ENCODE measurements at places on chromosomes 5 and 9.

- DNase-seq = peak; percentile 96
Observed at GRCh38 chr9:128339761-128340690, at the start of gene SLC27A4. SLC27A4 (plus strand) TSS chr9:128340527; CDS start chr9:128343133, 2,606 bp downstream.

GRCh38 chr9:128104171-128104618 is 23.3 kb downstream of the PTGES2 start:
- DNase-seq = no peak

GRCh38 chr9:38435521-38435920 is 11.3 kb upstream of the IGFBPL1 start:
- DNase-seq = no peak

DNA sequence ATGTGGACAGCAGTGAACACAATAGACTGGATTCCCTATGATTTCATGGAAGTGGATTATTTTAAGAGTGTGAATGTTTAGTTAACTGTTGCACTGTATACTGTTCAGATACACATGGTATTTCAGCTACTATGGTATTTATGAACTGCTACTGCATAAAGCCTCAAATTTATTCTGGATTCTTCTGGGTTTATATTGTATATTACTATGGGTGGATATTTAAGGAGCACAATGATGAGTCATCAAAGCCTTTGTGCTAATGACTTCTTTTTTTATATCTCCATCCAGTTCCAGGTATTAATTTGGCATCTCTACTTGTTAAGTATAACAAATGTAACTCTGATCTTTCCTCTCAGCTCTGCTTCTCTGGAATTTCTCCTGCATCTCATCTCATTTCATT is 6.8 kb downstream of the KDM4C start:
- no peak for DNase-seq

DNA sequence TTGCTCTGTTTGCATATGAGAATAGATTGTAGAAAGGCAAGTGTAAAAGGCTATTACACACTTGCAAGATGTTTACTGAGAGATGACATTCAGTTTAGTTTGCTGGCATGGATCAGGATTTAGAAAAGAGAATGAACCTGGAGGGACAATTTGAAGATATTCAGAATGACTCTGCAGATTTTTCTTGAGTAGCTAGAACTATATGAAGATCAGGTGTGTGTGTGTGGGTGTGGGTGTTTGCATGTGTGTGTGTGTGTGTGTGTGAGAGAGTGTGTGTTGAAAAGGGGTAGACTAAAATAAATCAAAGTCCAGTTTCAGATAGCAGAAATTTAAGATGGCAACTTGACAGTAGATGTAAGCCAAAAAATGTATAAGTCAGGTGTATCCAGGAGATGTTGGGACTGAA is 74.0 kb upstream of the ANXA1 start:
- no peak for DNase-seq

GRCh38 chr5:146394486-146394885 is 52.6 kb upstream of the TCERG1 start:
- DNase-seq = no peak

DNA sequence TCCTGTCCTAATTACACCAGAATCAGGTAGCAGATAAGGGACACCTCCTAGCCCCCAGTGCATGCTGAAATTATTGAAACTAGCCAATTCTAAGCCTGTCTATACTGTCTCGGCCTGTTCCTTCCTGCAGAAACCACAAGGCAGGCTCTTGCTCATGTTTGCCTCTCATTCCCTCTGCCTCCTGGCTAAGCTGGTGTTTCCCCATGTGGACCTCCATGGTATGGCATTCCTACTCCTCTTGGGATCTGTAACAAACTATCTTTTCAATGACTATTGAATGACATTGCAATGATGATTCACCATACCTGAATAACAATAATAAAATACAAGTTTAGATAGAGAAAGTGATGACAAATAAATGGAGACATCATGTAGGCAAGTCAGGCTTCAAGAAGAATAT is 35.6 kb upstream of the ADAMTS16 start:
- no peak for DNase-seq

DNA sequence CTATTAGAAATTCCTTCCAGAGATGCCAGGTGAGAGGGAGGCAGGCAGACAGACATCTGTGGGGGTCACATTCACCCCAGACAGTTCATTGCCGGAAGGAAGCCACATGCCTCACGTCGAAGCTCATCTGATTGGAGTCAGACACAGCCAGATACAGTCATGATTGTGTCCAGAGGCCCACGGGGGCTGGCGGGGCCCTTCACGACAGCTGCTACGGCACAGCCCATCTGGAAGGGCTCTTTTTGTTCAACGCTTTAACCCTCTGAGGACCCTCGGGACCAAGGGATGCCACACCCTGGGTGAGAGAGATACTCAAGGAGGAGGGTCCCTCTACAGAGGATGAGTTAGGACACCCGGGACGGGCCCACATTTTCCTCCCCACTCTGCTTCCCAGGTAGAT is 31.9 kb upstream of the GABRP start:
- no peak for DNase-seq

DNA sequence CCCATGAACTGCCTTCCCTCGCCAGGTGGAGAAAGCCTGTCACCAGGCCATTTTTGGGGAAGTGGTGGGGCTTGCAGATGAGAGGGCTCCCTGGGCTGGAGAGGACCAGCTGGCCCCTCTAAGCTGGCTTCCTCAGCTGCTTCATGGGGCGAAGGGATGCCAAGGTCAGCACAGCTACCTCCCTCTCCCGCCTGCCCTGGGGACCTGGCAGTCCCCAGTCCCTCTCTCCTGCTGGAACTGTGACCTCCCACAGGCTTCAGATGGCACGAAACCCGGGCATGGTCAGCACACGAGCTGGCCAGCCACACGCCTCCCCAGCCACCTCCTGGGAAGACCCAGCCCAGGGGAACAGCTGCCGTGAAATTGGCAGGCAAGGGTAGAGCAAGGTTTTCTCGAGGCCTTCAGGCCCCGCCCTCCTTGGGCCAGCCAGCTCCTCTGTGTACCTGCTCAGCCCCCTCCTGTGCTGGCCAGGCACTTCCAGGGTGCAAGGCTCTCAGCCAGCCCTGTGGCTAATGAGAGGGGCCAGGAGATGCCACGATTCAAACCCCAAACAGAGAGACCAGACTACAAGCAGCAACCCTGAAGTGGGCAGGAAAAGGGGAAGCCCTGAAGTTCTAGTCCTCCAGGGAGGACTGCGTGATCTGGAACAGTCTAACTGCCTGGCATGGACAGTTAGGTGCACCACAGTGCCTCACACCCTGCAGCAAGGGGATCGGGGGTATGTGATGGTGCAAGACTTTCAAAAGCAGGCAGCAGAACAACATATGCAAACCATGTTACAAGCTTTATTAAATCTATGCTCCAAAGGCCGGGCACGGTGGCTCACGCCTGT is 12.9 kb downstream of the PLPP7 start:
- no peak for DNase-seq

DNA sequence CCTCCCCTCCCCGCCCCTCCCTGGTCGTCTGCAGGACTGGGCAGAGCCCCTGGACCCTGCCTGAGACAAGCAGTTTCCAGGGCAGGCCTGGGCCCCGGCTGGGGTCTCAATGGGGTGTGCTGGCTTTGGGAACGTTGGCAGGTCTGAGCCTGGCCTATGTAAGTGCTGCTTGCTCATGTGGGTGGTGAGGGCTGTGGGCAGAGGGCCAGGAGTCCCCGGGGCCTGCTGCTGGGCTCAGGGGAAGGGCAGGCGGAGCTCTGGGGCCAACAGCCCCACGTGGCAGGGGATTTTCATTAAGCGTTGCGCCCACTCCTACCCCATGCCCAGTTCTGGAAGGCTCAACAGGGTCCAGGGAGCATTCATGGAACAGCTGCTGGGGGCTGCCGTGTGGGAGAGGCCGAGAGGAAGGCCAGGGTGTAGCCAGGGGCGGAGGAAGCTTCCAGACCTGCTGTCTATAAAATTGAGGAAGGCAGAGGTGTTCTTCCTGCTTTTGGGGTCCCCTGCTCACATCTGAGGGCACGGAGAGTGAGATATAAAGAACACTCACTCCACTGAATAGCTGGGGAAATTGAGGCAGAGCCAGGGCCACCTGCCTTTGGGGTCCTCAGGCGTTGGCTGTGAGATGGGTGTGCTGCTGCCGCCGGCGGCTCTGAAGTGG is 32.5 kb downstream of the RXRA start:
- DNase-seq = no peak

DNA sequence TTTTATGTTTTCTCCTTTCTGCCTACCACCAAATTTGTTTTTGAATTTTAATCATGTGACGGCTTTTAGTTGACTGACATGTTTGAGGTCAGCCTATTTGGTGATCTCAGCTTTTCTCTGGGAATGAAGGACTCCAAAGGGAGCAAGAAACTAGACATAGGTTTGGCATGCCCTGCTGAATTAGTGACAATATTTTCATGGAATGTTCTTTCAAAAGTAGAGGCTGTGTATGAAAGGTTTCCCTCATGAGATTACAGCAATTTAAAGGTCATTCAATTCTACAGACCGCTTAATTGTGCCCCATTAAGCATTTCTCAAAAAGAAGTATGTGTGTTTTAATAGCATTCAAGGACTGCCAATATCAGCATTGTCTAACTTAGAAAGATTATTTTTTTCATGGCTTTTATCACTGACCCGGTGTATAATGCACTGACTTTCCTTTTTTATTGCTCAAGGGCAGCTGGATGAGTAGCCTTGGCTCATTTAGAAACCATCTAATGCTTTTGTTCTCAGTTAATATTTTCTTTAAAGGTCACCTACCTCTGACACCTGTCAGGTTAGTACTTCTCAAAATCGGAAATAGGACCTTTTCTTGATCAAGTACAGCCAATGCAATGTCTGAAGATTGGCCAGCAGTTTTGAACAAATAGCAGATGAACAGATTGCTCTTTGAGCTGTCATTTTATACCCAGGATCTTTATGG is 8.1 kb upstream of the MLLT3 start:
- DNase-seq = no peak

- no peak for DNase-seq
Observed at GRCh38 chr9:137078701-137079400, 1.5 kb downstream of the UAP1L1 start.

DNA sequence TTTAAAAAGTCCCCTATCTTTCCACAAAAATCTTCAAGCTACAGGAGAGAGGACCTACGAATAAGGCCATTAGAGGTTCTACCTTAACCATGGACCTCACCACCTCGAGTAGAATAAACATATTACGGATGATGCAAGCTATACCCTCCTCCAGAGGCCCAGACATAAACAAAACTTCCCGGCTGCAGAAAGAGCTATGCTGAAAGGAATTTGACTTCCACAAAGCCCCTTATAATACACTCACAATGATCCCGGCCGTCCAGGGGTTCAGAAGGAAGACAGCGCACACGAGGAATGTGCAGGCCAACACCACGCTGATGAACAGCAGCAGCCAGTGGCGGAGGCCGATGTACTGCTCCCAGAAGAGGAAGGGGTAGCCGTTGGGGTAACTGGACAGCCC is 59.0 kb downstream of the PTCH1 start:
- DNase-seq = no peak

GRCh38 chr5:136399527-136399926 is 34.2 kb upstream of the TRPC7 start:
- DNase-seq = no peak

- no peak for DNase-seq
Observed at GRCh38 chr5:80276186-80276585, 20.3 kb upstream of the SERINC5 start.

DNA sequence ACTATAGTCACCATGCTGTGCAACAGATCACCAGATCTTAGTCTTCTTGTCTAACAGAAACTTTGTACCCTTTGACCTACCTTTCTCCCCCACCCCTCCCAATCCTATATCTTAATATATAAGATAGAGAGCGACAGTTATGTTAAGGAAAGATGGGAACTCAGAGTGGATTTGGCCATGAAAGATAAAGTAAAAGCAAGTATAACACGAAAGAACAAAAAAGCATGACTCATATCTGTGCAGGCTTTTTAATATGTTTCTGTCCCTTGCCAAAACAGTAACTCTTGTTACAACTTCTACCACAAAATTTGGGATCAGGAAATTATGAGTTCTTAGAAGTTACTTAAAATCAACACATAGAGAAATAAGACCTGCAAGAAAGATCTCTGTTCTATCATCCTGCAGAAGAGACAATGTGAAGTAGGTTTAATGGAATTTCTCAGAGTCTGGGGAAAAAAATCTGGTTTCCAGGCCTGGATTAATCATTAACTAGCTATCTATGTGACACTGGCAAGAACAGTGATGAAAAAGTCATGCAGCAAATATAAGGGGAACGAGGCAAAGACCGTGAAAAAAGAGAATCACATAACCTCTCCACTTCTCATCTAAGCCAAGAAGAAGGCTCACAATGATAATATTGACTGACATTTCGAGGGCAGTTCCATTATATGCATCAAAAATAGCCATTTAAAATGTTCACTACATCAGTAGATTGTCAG is 18.6 kb downstream of the BAAT start:
- no peak for DNase-seq

GRCh38 chr9:133876144-133876543 is 116.0 kb downstream of the VAV2 start:
- no peak for DNase-seq

DNA sequence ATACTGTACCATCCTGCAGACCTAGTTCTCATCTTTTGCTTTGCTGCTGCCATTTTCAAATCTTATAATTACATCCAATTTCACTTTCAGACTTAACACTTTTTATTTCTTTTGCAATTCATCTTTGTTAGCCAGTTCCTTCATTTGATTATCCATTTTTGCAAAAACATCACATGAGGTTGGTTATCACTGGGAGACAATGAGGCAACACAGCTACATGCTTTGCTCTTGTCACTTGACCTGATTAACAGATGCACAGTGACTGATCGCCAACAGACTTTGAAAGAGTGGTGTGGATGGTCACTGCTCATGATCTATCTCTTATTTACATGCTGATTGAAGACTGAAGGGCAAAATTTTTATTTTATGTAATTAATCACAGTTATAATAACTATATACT is 17.0 kb upstream of the RNF20 start:
- DNase-seq = no peak

- DNase-seq = no peak
Observed at GRCh38 chr9:20528253-20528652, 94.0 kb downstream of the MLLT3 start.

DNA sequence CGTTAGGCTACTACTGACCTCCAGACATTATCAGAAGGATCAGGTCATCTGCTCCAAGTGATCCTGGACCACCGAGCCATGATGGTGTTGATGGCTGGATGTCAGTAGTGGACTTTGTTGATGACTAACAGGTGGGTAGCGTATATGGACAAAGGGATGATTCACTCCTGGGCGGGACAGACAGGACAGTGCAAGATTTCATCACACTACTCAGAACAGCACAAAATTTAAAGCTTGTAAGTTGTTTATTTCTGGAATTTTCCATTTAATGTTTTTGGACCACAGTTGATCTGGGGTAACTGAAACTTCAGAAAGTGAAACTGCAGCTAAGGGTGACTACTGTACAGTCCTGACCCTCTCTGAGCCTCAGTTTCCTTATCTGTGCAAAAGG is 12.7 kb downstream of the PDGFRB start:
- DNase-seq = no peak

Data from posterior cingulate gyrus (tissue), 11 donors.